Kidney glomerular epithelial cell (primary cell): ENCODE measurements at places on chromosomes 2 and 18.

GRCh38 chr2:179260224-179260623 is 4.4 kb downstream of the SESTD1 start:
- DNase-seq = no peak

- DNase-seq = peak; percentile 34
These were observed 10.6 kb upstream of the MC5R start for GRCh38 chr18:13813271-13813849.

- no peak for DNase-seq
These were observed 1130.1 kb upstream of the CELF4 start for GRCh38 chr18:38695559-38696280.

DNA sequence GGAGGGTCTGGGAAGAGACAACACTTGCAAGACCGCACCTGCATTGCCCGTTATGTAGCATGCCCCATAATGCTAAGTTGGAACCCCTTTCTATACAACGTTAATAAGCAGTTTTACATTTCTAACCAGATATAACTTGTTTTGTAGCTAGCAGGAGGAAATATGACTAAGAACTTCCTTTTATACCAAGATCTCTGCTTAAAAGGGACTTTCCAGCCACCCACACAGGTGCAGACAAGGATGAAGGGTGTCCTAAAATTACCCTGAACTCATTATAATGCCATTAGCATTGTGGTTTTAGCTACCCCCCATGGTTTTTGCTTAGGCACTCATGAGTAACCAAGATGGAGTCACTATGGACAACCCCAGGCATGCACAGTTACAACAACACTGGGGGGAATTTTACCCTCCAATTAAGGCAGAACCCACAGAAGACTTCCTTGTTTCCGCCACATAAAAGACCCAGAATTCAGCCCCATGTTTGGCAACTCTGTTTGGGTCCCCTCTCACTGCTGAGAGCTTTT is 362.8 kb downstream of the CBLN2 start:
- no peak for DNase-seq

- no peak for DNase-seq
These were observed 33.9 kb upstream of the ATIC start for GRCh38 chr2:215277944-215278343.

- no peak for DNase-seq
These were observed 45.7 kb downstream of the CCDC93 start for GRCh38 chr2:117967977-117968718.

DNA sequence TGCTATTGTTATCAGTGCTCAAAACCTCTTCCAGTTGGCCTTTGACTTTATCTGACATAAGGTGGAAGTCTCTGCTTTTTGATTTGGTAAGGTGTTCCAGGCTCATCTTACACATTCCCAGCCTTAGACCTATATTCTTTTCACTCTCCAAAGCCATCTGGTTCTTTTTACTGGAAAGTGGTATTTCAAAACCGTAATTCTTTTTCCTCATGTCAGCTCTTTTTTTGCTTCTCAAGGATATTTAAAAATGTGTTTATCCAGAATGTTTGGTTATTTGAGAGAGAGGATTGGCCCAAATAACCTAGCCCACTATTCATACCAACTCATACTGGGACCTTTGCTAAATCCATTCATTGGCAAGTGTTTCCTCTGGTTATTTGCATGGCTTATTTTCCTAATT is 411.2 kb upstream of the PIK3C3 start:
- no peak for DNase-seq

DNA sequence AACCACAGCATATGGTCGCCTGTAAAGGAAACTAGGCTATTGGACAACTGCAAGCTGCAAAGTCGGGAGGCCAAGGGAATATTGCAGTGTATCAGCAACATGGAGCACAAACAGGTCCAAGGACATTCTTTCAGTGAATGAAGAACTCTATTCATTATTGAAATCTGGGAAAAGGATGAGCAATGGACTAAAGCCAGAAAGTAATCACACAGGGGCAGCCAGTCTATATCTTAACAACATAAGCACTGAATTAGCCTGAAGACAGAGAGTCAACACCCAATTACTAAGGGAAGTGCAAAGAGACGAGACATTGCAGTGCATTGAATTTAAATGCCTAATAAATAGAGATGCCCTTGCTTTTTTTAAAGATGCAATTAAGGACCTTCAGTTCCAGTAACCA is 615.5 kb upstream of the SETBP1 start:
- DNase-seq = no peak

- no peak for DNase-seq
These were observed 628.6 kb downstream of the CCDC85A start for GRCh38 chr2:56812432-56812831.

DNA sequence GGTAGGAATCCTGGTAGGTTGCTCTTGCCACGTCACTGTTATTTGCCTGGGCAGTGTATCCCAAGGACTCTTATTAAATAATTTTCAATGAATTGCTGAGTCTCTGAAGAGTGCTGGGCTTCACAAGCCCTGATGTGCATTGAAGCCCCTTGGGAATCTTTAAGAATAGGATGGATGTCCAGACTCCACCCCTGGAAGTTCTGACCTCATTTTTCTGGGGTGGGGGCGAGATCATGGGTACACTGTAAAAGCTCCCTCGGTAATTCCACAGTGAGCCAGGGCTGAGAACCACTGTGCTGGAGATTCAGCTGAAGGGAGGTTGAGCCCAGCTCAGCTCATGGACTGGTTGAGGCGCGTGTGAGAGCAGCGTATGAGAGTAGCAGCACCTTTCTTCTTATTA is 140.2 kb downstream of the PIEZO2 start:
- DNase-seq = no peak
